ENCODE measurements at places on chromosomes 6 and 20.

DNA sequence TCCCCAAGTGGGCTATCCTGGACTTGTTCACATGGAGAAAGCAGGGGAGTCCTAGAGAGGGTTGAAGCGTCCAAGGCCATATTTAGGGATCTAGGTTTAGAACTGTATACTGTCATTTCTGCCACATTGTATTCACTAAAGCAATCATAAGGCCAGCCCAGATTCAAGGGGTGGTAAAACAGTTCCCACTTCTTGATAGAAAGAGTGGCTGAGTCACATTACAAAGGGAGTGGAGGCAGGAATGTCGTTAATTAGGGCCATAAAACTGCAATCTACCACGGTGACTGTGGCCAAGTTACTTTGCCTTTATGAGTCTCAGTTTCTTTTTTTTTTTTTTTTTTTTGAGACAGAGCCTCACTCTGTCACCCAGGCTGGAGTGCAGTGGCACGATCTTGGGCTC is 7.4 kb upstream of the UBR2 start:
- peak; percentile 69 for DNase-seq

- no peak for DNase-seq
These were observed 387.8 kb upstream of the GJE1 start for GRCh38 chr6:141744971-141745370.

GRCh38 chr6:22020299-22021003 is 276.4 kb downstream of the PRL start:
- no peak for DNase-seq

DNA sequence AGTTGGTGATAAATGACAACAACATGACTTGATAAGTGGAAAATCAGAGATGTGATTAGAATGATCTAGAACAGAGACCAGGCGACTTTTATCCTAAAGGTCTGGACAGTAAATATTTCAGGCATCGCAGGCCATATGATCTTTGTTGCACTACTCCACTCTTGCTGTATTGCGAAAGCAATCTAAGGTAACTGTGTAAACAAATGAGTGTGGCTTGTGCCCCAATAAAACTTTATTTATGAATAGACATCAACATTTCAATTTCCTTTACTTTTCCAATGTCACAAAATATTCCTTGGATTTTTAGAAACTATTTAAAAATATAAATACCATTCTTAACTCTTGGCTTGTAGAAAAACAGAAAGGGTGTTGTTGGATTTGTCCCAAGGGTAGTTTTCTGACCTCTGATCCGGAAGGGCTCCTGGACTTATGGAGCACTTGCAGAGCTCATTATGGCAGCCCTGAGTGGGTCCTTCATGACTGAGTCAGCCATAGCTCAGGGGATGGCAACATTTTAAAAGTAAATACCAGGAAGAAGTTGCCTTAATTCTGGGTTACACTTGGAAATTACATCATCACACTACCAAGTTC is 34.5 kb downstream of the IL20RA start:
- DNase-seq: no peak

DNA sequence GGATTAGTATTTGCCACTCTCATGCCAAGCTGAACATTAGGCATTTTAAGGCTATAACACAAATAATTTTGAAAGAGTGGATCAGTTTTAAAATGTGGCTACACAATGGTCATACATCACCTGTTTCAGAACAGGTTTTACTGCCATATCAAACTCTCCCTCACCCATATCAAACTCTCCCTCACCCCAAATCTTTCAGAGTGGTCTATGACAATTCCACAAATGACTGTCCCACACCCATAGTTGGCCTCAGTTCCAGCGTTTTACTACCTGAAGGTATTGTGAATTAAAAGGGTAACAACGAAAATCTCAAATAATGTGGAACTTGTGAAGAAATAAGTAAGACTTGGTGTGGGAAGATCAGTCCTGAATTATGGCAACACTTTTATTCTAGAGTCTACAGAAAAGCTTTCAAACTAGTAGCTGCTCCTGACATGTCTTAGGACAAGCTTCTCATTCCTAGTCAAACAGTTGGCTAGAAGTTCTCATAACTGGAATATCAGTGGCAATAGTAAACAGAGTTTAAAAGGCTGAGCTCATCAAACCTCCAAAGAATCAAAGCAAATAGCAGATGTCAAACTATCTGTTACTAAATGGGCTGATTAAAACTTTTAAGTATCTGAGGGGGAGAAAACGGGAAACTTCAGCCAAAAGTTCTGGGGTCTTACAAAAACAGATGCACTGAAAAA is 52.4 kb downstream of the MAP3K7 start:
- no peak for DNase-seq

DNA sequence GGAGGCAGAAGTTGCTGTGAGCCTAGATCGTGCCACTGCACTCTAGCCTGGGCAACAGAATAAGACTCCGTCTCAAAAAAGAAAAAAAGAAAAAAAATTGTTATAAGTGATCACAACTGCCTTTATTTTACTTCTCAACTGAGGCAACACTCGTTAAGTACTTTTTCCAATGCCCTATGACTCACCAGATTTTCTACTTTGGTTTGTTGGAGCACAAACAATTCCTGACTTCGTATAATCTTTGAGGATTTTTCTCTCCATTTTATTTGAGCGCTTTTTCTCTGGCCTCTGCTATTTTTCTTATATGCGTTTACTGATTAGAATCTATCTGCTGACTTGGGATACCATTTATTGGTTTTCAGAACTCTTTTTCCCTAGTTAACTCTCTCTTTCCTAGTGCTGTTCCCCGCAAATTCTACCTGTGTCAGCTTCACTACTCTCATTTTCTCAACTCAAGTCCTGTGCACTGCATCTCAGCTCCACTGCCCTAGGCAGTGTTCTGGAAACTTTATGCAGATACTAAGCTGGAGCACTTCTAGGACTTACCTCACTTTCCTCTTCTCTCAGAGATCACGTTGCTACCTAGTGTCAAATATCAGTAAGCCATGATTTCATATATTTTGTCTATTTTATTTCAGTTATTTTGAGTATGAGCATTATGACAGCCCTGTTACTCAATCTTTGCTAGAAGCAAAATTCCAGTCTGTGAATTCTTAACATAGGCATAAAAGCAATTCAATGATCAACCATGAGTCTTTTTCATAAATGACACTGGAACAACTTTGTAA is 1120.1 kb upstream of the CITED2 start:
- no peak for DNase-seq

DNA sequence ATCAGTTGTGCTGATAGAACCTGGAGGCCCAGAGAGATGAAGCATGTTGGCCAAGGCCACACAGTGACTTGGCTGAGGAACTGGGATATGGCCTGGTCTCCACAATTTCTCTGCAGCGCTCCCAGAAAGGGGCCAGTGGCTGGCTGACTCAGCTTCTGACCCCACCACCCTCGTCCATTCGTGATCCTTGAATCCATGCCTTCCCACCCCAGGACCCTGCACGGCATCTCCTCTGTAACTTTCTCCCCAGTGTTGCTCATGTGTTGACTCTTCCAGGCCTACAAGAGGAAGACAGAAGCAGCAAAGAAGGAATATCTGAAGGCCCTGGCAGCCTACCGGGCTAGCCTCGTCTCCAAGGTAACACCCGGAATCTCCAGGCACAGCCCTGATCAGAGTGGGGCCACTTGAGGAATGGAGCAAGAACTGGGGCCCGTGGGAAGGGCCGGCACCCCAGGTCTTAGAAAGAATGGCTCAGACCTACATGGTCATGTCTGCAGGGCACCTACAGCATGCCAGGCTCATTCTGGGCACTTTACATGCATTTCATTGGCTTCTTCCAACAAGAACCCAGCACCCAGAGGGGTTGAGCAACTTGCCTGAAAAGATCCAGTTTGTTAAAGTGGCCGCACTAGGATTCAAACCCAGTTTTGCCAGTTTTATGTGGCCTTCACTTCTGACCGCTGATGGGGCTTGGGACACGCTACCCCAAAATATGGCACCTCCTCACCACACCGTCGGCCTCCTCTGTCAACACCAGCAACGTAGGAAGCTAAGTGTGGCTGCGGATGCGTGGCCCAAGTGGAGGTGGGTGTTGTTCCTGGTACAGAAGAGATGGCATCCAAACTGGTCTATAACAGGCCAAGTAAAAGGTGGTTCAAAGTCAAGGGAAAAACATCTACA is 122.2 kb downstream of the JPH2 start:
- DNase-seq: no peak

DNA sequence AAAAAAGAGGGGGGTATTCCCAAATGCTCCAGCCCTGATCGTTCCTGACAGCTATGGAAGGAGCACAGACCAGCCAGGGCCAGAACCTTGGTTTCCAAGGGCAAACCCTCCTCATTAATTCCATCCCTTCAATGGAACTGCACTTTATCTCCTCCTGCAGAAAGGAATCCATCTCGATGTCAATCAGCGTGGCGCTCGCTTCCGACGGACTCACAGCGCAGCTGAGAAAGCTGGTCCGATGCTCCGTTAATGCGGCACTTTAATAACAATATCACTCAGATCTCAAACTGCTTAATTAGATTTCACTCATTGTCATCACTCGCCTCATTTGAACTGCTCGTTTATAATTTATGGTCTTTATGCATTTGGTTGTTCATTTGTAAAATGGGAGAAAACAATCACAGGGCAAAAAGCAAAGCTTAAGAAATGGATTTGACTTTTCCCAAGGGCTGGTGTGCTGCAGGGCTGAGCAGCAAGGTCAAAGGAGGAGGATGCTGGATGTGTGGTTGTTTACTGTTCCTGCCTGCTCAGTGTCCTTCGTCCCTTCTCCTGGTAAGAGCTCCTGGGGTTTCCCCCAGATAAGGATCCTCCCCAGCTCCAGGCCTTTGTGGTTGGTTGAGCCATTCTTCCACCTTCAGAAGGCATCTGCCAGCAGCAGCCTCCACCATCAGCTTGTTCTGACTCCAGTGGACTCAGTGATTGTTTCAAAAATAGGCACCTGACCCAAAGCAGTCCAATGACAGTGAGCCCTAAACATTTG is 152.7 kb downstream of the ANKRD60 start:
- no peak for DNase-seq

DNA sequence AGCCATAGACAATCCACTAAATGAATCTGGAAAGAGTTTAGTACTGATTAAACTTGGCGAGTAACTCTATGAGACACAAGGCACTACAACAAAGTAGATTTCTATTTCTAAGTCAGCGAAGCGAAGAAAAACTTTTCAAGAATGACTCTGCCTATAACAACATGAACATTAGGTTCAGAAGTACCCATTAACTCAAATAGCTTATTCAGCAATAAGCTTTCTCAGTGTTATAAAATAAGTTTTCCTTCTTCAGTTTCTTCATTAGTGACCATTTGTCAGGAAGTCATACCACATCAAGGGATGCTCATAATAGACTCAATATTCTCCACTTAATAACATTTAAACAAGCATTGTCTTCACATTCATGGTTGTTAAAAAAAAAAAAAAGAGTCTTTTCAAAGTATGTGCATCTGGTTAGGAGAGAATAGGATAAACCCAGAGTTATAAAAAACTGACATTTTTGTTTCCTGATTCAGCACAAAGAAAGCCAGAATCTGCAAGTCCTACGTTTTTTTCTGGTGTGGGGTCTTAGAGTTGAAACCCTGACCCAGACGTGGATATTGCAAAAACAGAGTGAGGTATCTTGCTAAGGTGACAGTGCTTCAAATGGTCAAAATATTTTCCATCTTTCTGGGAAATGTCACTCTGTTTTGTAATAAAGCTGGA is 148.2 kb upstream of the PREP start:
- no peak for DNase-seq

- DNase-seq: no peak
These were observed 139.7 kb downstream of the MTHFD1L start for GRCh38 chr6:151005164-151005563.

- DNase-seq: no peak
These were observed 111.0 kb downstream of the NCOA3 start for GRCh38 chr20:47612670-47613069.

- peak; percentile 70 for DNase-seq
These were observed 196.8 kb downstream of the SMOC2 start for GRCh38 chr6:168637834-168638233.

DNA sequence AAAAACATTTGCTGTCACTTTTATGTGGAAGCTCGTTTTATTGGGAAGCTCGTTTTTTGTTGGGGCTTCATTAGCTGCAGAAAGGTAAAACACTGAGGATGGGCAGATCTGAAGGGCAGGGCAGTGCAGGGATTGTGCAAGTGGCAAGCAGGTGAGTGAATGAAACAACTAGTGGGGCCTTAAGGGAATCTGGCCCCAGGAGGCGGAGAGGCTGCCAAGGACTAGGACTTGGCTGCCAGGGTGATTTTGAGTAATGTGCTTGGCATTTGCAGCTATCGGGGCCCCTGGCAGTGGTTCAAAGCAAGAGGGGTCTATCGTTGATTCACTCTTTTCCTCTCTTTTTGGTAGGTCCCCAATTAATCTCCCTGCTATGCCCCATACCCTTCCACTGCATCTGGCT is 11.5 kb downstream of the IL22RA2 start:
- no peak for DNase-seq

GRCh38 chr6:100948381-100949133 is 67.4 kb upstream of the ASCC3 start:
- DNase-seq: no peak

- DNase-seq: no peak
These were observed 164.9 kb downstream of the SCML4 start for GRCh38 chr6:107658920-107659865.

DNA sequence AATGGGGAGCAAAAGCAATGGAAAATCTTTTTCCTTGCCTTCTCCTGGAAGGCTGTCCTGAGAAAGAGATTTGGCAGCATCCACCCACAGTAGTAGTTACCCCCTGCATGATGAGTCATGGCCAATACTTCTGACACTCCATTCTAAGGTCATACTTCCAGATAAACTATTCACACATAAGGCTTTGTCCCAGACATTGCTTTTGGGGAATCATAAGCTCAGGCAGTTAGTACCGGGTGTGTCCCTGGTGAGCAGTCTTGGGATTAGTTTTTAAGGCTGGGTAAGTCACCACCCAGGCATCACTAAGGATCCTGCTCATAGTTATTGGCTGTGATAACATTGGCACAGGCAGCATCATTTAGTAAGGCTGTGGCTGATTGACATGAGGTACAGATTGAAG is 160.6 kb upstream of the GGTLC1 start:
- DNase-seq: no peak

DNA sequence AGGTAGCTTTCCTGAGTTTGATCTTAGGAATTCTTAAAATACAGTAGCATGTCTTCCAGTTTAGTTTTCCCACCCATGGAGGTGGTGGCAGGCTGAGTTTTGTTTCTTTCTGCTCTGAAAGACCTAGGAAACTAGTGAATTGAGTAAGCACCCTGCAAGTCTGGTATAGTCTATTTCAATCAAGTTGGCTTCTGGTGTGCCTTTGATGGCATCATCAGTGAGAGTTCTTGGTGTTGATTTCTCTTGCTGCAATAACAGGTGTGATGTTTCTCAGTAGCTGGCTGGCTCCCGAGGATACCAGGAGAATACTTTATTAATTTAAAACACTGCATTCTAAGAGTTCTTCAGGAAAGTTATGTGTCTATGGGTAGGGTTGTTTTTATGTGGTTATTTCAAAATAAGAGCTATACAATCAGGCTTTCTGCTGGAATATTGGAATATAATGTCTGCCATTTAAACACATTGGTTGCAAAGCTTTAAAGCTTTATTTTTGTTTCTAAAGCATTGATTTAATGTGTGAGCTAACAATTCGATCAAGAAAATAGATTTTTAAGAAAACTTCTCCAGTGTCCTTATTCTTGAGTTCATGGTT is 19.0 kb downstream of the VAPB start:
- DNase-seq: no peak
